ENCODE measurements at places on chromosomes 12 and 14. TPM values are rescaled to one million over a fixed set of nuclear protein-coding genes. Genes with fewer than 3 reads are reported as not detected.

DLGAP5 gene
- total RNA-seq: 0.33 TPM

DNA sequence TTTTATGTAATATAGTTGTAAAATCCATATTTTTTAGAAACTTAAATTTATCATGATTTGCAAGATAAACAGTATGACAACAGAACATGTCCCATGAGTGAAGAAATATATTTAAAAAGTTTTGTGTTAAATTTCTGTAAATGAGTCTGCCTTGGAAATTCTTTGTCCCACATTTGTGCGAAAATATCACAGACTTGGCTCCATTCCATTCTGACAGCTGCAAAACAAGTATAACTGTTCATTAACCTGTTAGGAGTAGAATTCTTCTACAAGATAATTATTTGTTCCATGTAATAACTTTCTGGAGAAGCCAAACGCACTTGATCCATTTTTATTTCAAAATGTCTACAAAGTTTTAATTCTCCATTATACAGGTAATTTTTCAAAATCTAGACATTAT, 37.9 kb downstream of the MDM1 start:
- DNase-seq: no peak

PIANP gene
- total RNA-seq: not detected

DNA sequence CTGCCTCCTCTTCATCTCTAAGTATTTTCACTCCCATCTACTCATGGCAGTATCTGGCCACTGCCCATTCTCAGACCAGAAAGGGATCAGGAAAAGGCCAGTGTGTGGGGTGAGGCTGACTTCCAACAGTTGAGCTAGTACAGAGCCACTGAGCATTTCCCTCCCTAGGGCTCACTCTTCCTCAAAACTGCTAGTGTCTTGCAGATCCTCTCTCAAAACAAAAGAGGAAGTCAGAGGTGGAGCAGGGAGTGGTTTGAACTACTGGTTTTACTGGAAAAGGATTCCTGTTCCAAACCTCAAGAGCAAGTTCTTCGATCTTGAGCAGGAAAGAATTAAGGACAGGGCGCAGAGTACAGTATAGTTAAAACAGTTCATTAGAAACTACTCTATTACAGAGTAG, 11.7 kb upstream of the RNASE10 start:
- DNase-seq: no peak

- DNase-seq: no peak
Observed at GRCh38 chr14:100844846-100845245, 18.9 kb downstream of the MEG3 start.

FLVCR2 gene
- 20.9 TPM for total RNA-seq

KLRB1 gene
- total RNA-seq: 0.15 TPM

DNA sequence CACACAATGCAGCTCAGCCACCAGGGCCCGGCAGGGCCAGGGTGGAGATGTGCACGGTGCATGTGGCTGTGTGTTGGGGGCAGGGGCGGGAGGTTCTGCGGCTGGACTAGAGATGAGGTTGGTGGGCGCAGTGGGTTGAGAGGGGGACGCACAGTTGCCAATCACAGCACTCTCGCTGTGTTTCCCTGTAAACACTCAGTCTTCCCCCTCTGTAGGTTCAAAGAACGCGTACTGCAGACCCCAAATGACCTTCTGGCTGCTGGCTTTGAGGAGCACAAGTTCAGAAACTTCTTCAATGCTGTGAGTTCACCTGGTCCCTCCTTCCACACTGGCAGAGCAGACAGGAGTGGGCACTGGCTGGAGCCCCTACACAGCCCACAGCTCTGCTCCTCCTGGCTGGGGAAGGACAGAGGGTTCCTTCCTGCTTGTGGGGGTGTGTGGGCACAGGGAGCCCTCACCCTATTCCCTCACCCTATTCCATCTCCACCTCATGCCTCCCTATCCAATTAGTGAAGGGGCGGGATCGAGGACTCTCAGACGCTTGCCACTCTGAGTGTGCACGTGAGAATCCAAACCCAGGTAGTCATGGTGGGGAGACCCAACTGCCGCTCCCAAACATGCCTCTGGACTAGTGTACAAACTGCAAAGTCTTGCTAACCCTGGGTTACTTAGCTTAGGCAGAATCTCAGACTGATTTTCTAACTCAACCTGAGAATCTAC, 17.8 kb downstream of the OTUB2 start:
- no peak for DNase-seq

SYCP3 gene
- total RNA-seq: not detected

- DNase-seq: no peak
Observed at GRCh38 chr14:61474015-61474414, 152.6 kb downstream of the PRKCH start.

GRCh38 chr12:107320929-107321631, 227.7 kb upstream of the CRY1 start:
- no peak for DNase-seq

GRCh38 chr12:79555028-79555925, 135.5 kb downstream of the PAWR start:
- no peak for DNase-seq

DNA sequence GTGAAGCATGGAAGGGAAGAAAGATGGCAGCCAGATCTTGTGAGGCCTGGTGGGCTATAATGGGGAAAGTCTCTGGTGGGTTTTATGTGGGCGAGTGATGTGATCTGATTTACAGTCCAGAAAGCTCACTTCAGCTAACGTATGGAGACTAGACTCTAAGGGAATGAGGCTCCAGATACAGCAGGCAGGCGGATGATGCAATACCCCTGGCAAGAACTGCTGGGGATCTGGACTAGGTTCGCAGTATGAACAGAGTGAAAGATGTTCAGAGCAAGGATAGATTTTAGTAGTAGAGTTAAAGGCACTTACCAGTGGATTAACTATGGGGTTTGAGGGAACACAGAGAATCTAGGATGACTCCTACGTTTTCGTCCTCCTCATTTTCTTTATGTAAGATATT, 253.1 kb downstream of the ANO2 start:
- DNase-seq: no peak

LRFN5 gene
- total RNA-seq: 0.05 TPM

- no peak for DNase-seq
Observed at GRCh38 chr14:48401321-48401720, 725.9 kb upstream of the MDGA2 start.

DNA sequence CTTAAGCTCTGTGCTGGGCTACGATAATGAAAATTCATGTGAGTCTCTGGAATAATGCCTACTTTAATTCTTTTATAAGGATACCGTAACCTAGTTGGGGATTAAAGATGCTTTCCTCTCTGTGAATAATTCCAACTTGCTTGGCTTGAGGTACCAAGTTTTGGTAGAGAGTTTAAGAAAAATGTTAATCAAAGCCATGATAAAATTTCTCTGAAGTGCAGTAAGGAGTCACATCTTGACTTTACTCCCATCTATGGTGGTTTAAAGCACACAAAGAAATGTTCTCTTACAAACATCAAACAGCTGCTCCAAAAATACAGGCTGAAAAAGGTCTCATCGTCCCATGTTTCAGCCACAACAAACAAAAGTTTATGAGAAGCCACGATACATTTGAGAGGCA, 284.8 kb upstream of the TBX3 start:
- no peak for DNase-seq

GRCh38 chr12:34399631-34400410, 377.5 kb downstream of the ALG10 start:
- DNase-seq: peak; percentile 32

GRCh38 chr14:93941293-93941910, 14.3 kb downstream of the FAM181A start:
- no peak for DNase-seq

- DNase-seq: no peak
Observed at GRCh38 chr12:20150835-20151422, 217.4 kb upstream of the PDE3A start.

GRCh38 chr14:76194327-76194726, 42.6 kb downstream of the GPATCH2L start:
- no peak for DNase-seq

ZBTB39 gene
- total RNA-seq: 3.5 TPM

GRCh38 chr12:15205341-15206010, 15.7 kb downstream of the RERG start:
- no peak for DNase-seq

DNA sequence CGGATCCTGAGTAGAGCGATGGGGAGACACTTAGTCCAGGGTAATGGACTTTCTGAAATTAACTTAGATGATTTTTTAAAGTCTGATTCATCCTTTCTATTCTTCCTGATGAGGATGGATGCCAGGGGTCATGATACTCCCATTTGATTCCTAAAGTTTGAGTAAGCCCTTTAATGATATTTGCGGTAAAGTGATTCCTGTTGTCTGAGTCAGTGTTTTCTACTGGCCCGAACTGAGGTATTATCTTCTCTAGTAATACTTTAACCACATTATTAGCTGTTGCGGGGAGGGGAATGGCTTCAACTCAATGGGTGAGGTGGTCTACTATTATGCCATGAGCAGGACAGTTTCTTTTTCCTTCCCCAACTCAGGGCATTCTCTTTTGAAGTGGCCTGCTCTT, 111.6 kb downstream of the RIN3 start:
- no peak for DNase-seq

IFNG-AS1 gene
- total RNA-seq: not detected

GNB3 gene
- total RNA-seq: 0.08 TPM

- DNase-seq: no peak
Observed at GRCh38 chr14:53153702-53154112, 584 bp upstream of the DDHD1 start.

- DNase-seq: no peak
Observed at GRCh38 chr14:81276073-81277069, 55.6 kb upstream of the GTF2A1 start.

DNA sequence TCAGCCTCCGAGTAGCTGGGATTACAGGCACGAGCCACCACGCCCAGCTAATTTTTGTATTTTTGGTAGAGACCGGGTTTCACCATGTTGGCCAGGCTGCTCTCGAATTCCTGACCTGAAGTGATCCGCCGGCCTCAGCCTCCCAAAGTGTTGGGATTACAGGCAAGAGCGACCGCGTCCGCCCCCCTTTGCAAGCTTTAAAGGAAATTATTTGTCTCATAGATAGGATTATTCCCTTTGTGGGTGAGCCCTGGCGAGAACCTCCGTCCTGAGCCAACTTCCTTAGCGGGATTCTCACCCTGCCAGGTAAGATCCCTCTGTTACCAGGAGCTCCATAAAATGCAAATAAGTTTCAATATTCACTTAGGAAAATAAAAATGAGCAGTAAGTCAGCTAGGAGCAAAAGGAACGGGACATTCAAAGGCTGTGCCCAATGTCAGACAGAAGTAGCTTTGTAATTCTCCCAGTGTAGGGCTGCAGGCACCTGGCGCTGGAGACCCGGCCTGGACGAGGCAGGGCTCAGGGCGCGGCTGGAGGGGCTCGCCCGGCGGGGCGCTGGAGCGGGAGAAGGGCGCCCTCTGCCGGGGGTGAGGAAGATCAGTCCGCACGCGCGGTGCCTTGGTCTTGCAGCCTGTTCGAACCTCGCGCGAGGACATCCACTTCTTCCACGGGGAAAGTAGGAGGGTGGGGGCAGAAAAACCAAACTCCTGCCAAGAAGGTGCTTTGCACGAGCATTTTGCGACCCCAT, 47.2 kb upstream of the PLXNC1 start:
- DNase-seq: peak; percentile 71

DNA sequence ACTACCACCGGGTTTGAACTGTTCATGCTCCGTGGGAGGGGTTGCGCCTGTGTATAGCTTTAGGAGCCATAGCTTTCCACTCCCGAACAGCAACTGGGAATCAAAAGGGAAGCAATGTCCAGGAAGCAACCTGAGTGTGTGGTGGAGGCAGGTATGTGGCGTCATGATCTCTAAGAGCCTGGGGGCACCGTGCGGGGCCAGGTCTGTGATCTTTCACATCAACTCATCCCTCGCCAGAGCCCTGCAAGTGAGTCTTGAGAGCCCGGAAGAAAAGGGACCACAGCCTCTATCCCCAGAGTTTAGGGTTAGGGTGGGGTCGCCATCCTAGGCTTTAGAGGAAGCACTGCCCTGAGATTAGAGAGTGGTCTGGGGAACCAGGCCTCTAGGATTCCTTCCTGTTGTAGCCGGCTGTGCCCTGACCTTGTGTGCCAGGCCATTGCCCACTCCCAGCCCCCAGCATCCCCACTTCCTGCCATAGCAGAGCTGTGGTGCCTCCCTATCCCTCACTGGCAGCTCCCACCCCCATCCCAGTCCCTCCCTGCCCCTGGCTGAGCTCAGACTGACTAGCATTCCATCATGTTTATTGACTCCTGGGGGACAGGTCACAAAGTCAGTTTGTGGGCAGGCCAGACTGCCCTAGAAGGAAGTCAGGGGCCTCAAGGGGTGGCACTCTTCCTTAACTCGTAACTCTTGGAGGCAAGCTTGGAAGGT, 745 bp upstream of the ADCY4 start:
- DNase-seq: no peak

DNA sequence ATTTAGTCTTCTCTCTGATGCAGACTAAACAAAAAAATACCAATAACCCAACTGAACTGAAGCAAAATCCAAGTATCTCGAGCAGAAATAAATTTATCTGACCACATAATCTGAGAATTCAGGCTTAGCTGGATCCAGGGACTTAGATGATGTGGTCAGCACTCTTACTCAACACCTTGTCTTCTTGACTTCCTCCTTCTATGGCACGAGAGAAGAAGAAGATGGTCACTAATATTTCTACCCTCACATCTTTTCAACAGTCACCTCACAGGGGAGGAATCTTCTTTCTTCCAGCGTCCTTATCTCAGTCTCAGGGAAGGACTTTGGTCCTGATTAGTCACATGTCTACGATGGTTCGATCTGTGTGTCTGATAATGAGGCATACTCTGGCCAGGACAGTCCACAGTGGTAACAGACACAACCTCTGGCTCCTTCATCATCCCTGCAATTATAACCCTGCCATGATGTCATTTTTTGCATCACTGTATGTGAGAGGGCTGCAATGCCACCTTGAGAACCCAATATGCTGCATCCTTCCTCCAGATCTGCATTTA, 15.8 kb downstream of the RGS6 start:
- DNase-seq: no peak

GPRC5D gene
- not detected for total RNA-seq

- no peak for DNase-seq
Observed at GRCh38 chr12:109387425-109388166, 39.9 kb downstream of the MYO1H start.

FGF6 gene
- total RNA-seq: not detected

- no peak for DNase-seq
Observed at GRCh38 chr12:39581592-39581991, 38.0 kb downstream of the ABCD2 start.

- DNase-seq: peak; percentile 70
Observed at GRCh38 chr14:74913986-74914573, 9.0 kb downstream of the RPS6KL1 start.

GRCh38 chr12:92446083-92446460, 256.7 kb upstream of the PLEKHG7 start:
- no peak for DNase-seq

DNA sequence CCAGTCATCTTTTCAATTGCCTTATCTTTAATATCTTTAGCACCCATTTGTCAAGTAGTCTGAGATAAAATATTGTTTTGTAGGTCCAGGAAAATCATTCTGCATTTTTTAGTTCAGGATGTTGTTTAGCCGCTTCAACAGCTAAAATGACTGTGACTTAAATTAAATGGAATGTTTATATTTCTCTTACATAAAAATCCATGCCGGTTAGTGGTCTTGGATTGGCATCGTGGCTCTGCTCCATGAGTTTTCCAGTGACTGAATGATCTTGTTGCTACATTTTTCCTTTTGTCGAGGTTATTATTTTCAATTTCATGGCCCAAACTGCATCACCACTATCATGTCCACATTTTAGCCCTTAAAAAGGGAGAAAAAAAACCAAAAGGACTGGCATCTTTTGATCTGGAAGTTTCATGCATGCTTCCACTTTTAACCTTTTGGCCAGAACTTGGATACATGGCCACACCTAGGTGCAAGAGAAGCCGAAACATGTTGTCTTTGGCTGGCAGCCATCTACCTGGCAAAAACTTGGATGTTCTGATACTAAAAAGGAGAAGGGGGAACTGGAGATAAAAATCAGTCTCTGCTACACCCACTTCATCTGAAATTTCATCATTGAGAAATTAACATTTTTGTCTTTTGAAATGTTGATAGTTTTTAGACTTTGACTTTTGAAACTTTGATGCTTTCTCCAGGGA, 142.4 kb downstream of the OTOGL start:
- DNase-seq: no peak
